ENCODE measurements at places on chromosomes 16 and 17.

DNA sequence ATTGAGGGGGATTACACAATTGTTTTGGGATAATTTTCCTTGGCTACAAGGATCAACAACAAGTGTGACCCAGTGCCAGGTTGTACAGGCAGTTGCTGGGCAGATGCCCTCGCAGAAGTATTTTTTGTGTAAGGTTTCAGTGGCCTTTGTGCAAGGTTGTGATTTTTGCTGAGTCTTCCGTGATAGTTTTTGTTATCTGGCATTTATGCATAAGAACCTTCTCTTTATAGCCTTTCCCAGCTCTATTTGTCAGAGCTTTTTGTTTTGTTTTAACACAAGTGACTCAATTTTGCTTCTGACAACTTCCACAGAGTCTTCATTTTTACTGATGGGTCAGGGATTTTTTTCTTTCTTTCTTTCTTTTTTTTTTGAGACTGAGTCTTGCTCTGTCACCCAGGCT, 6.7 kb upstream of the PRPSAP1 start:
- DNase-seq: no peak

DNA sequence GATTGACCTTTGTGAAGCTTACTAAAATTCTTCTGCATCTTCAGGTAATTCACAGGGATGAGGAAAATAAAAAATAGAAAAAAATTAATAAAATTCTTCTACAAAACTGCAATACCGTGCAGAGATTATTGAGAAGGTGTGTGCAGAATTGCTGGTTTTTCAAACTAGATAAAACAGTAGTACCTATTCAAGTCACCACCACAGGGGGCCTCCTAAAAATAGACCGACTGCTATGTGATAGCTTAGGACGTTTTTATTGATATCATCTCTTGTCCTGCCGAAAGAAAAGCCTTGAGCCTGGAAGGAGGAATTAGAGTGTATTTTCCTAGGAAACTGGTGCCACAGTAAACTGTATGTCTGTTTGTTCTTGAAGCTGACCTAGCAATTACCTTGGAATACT, 325.9 kb downstream of the ZFHX3 start:
- peak; percentile 11 for DNase-seq

GRCh38 chr17:12187658-12188057, 167.0 kb downstream of the MAP2K4 start:
- no peak for DNase-seq

DNA sequence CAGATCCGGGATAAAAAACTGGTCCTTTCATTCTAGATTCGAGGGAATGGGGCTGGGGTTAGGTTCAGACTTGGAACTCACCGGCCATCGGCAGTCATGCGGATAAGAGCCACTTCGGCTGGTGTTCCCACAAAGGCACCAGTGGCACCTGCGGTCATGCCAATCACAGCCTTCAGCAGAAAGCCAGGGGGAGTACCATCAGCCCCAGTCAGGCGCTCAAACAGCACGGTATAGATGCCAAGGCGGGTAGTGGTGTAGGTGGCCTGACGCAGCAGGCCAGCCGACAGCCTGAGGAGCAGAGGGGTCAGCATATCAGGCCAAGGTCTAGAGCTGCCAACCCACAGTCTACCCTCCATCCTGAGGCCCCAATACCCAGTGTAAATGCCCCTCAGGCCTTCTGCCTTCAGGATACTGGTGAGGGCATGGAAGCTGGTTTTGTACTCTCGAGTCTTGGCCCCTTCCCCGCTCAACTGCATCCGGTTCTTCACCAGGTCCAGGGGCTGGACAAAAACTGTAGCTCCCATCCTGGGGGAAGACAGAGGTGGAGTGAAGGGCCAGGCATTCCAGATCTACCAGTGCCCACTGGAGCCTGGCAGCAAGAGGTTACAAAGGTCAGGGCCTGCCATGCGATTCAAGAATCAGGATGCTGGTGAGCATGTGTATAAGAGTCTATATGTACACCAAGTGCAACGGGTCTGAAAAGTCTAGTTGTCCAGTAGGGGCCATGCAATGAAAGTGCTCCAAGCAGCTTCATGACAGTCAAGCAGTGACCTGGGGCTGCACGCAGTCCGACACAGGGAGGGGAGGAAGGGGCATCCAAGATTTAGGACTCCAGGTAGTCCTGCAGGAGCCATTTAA, 929 bp downstream of the SLC25A11 start:
- DNase-seq: no peak

- DNase-seq: no peak
Observed at GRCh38 chr16:78955206-78955605, 645.3 kb downstream of the MAF start.

DNA sequence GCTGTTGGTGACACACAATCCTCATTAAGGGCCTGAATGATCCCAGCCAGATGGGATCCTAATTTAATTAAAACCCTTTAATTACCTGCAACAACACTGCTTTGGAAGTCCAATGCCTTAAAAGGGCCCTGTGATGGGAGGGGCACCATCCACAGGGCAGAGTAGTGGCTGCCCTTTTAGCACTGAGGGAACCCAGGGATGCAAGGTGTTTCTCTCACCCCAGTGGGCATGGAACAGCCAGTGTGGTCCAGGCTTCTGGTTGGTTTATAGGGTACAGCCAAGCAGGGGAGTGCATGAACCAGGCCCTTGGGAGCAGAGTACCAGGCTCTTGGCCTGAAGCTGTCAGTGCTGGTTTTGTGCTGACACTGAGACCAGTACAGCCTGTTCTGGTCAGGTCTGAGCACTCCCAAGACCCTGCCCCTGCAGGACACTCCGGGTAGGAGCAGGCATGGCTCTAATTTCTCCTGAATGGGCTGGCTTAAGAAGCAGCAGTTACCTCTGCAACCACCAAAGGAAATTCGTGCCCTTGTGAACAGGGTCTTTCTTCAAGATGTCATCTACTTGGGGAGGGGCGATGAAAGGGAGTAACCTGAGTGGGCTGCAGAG, 9.9 kb downstream of the NXPH3 start:
- no peak for DNase-seq

DNA sequence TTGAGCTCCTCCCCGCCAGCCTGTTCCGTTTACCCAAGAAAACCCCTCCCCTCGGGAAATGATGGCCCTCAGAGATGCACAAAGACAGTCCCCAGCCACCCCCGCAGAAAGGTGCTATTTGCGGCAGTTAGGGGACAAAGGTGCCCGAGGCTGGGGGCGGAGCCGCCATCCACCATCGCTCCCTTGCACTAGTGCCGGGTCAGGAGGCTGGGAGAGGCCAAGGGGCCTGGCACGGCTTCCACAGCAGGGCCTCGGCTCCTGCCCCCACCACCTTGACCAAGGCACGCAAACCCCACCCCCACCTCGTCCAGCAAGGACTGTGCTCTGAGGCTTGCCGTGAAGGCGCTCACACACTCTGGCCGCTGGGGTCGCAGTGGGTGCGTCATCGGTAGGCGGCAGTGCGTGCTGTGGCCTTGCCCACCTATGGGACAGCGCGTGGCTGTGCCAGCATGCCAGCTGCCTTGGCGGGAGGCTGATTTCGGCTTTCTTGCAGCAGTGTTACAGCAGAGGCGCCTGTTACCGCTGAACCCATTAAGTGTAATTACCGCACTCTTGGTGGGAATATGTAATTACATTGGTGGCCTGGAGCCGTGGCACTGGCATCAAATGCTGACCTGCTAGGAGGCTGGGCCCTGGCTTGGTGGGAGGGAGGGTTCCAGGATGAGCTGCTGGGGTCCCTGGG, 31.8 kb downstream of the TPSG1 start:
- DNase-seq: peak; percentile 84

DNA sequence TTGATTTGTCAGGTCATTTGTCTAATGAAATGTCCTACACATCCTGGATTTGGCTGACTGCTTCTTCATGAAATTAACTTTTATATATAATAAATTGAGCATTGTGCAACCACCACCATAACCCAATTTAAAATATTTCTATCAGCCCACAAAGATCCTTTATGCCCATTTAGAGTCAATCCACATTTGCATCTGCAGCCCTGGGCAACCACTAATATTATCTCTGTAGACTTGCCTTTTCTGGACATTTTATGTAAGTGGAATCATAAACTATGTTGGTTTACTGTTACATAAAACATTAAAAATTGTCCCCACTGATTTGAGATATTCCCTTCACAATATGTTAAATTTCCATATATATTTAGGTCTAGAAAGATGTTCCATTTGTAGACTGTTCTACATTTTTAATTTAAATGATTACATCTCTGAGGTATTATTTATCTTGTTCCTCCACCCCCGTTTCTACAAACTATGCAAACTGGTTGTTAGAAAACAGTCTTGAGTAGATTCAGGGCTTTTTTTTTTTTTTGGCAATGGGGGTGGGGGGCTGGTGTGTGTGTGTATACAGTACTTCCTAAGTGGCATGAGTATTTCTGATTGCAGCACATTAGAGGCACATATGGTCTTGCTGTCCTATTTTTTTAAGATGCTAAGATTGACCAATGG, 16.7 kb downstream of the RFWD3 start:
- DNase-seq: no peak

- peak; percentile 57 for DNase-seq
Observed at GRCh38 chr16:1105888-1106620, 10.0 kb upstream of the C1QTNF8 start.

- DNase-seq: no peak
Observed at GRCh38 chr17:39666601-39667261, 1.5 kb upstream of the PNMT start.

DNA sequence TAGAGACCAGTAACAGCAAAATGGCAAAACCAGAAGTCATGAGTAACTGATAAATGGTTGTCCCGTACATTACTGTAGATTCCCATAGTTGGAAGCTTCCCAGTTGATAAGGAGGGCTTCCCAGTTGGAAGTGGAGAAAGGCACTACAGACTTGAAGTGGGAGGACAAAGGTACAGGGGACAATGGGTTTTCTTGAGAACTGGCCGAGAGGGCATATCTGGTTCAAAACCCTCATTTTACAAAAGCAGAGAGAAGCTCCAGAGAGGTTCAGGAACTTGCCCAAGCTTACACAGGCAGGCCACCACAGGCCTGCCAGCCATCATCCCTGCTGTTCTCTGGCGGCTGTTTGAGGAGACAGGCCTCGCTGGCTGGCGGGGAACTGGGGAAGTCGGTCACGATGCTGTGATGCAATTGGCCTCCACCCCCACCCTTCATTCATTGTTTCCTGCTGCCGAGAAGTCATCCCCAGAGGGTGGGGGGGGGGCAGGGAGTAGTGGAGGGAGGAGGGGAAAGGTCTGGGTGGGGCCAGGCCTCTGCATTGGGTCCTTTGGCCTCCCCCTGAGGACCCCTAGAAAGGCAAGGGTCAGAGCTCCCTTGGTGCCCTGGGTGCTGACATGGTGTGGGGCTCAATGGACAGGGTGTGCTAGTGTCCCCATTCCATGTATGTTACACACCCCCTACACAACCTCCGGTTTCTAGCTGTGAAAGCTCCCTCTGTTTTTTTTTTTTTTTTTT, 3.0 kb downstream of the UBALD2 start:
- no peak for DNase-seq
